IMR-90 (cell line): ENCODE measurements at places on chromosomes 1 and 21. TPM values are rescaled to one million over a fixed set of nuclear protein-coding genes. Genes with fewer than 3 reads are reported as not detected.

GRCh38 chr1:31412732-31413404 is at the start of gene SERINC2:
Gene SERINC2 (plus strand): TSS chr1:31413213. CDS start chr1:31413266, 53 bp downstream.
- DNase-seq, result no peak

- no peak for DNase-seq
Measured at GRCh38 chr1:57696904-57697303, 273.0 kb upstream of the DAB1 start.

OR2T2 gene
- polyA plus RNA-seq, result not detected in 2 replicates

GRCh38 chr1:225474439-225474985 is 46.7 kb upstream of the LBR start:
- DNase-seq, result no peak

- no peak for DNase-seq
Measured at GRCh38 chr21:34635307-34635706, 20.4 kb upstream of the RCAN1 start.

DNA sequence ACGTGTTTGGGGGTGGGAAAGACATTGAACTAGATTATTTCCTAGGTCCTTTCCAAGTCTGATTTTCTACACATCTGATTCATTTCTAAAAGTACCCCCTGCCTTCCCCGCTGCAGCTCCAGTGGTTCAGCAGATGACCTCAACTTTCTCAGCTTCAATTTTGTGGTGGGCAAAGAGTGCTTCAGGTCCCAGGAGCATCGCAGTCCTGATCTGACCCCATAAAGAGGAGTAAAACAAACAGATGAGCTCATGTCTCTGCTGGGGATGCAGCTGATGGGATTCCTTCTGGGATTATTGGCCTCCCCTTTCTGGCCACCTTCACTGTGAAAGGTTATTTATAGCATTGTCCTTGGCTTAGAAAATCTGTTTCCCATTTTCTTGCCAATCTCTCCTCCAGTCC is 337.0 kb upstream of the PLXNA2 start:
- DNase-seq, result no peak

VANGL2 gene
- polyA plus RNA-seq, result 3.2 and 3.6 TPM in 2 replicates

GJB4 gene
- not detected in 2 replicates for polyA plus RNA-seq

ASH1L gene
- 13.7 and 14.3 TPM in 2 replicates for polyA plus RNA-seq

- DNase-seq, result peak; percentile 65
Measured at GRCh38 chr1:156115514-156116374, 1.2 kb downstream of the LMNA start.

DNA sequence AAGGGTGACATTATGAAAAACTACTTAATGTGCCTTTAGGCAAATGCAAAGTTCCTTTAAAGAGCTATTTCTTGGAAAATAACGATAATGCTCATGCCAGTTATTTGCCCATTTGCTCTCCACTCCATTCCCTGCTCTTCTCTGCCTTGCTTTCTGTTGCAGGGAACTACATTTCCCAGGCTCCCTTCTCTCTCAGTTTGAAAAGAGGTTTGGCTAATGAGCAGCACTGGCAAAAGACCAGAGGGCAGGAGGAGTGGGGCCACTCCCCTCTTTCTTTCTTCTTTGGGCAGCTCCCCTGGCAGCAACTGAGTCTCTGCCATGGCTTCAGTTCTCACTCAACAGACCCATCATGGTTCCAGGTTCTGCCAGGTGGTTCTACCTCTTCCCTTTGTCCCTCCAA is 130.5 kb downstream of the RWDD3 start:
- no peak for DNase-seq

PLA2G2E gene
- polyA plus RNA-seq, result not detected in 2 replicates

LCE1B gene
- not detected in 2 replicates for polyA plus RNA-seq

DNA sequence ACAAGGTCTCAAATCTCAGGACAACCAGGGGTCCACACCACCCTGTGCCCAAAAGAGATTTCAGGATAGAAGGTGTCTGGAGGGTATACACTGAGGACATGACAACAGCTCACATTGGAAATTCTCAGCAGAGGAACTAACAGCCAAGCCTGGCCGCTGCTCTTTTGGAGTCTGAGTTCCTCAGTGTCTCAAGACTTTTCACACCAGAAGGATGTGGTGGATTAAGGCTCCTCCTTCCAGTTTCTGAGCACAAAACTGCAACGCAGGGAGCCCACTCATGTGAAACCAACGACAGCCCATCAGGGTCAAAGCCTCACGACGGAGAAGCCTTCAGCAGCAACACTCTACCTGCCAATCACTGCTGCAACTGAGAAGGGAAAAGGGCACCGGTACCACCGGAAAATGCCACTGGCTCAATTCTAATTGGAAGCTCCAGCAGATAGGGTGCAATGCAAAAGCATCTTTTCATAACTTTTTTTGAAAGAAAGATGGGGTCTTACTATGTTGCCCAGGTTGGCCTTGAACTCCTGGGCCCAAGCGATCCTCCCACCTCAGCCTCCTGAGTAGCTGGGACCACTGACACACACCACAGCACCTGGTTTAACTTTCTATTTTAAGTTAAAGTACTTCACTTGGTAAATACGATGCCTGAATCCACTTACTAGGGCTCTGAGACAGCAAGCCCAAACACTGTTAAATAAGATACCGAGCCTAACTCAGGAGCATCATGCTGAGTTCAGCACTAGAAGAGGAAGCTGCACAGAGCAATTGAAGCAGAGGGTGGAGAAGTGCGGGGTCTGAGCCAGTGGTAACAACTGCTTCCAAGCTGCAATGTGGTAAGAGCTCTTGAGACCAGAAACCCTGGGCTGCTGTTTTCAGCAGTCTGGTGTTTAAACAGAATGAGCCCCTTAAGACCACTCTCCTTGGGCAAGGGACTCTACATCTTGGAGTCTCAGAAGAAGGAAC is 7.8 kb downstream of the CAPZB start:
- DNase-seq, result no peak

GRCh38 chr1:216904471-216904870 is 181.2 kb upstream of the ESRRG start:
- no peak for DNase-seq
